ENCODE measurements at places on chromosomes 11 and 22.

GRCh38 chr11:95652002-95652472 is 137.5 kb downstream of the FAM76B start:
- DNase-seq, result no peak

DNA sequence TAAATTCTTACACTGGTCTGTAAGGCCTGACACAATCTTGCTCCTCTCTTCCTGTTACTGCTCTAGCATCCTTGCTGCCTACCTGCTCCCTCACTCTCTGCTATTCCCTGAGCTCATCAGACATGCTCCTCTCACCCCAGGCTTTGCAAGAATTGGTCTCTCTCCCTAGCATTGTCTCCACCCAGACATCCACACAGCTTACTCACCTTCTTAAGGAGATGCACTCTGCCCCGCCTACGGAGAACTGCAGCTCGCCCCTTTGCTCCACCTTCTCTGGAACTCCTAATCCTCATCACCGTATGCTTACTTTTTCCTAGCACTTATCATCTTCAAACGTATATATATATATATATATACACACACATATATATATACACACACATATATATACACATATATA is 23.3 kb upstream of the TMPRSS5 start:
- DNase-seq, result no peak

DNA sequence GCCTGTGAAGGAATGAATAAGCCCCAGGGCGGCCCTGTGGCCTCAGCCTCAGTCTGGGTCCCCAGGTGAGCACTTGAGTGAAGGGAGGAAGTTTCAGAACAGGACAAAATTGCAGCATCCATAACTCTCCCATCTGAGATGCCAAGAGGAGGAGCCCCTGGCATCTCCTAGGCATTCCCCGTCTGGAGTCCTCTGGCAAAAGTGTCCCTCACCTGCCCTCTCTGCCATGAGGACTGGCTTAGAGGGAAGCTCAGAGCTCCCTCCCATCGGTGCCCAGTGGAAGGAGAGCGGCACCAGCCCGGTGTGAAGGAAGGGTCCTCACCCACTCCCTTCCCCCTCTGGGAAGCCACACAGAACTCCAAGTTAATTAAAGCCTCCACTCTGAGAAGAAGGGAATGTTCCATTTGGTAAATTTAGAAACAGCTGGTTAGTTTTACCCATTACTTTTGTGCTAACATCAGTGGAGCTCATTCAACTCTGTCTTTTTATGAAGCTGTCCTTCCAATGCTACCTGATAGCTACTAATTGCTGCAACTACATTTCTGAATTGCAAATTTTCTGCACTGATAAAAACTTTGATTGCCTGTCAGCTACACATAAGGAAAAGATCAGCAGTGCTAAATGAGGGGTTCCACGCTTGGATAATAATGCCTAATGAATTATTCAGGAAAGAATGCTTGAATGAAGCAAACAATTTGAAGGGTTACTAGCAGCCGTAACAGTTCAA is 123.3 kb upstream of the RCN1 start:
- no peak for DNase-seq

GRCh38 chr22:36478966-36479365 is 2.5 kb downstream of the TXN2 start:
- DNase-seq, result no peak

DNA sequence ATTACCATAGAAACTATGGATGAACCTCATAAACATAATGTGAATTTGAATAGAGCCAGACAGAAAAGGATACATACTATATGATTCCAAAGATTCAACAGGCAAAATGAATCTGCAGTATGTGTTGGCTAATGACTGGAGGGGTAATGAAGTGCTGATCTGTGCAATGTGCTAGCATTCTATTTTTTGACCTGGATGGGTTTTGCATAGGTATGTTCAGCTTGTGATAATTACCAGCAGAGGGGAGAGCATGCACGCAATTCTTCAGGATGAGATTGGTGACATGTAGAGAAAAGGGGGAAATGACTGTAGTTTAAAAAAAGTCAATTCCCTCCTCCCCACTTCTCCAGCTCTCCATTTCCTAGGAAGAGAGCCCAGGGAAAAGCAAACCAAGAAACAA is 618 bp upstream of the CCDC81 start:
- DNase-seq, result no peak

DNA sequence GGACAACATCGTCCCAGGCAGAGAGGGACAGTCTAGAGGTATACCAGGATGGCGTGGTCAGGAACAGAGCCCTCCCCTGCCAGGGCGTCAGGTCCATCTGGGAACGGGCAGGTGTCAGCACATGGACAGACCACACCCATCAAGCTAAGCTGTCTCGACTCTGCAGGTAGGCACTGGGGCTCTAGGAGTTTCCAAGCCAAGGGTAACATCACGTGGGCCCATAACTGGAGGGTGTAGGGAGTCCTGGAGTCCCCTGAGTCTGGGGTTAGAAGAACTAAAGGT is 75.4 kb downstream of the PHF21B start:
- no peak for DNase-seq

DNA sequence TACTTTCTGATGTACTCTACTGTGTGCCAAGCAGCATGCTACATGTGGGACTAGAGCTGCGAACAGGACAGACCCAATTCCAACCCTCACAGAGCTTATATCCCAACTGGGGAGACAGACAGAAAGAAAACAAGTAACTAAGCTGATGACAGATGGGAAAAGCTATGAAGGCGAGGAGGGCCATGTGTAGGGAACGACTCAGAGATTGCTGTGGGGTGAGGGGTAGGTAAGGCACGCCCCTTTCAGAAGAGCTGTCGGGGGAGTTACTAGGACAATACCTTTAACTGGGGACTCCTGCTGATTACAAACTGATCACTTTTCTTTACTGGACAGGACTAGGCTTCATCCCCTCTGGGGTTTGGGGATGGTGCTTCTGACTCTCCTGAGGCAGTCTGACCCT is 48.9 kb downstream of the ST3GAL4 start:
- no peak for DNase-seq

DNA sequence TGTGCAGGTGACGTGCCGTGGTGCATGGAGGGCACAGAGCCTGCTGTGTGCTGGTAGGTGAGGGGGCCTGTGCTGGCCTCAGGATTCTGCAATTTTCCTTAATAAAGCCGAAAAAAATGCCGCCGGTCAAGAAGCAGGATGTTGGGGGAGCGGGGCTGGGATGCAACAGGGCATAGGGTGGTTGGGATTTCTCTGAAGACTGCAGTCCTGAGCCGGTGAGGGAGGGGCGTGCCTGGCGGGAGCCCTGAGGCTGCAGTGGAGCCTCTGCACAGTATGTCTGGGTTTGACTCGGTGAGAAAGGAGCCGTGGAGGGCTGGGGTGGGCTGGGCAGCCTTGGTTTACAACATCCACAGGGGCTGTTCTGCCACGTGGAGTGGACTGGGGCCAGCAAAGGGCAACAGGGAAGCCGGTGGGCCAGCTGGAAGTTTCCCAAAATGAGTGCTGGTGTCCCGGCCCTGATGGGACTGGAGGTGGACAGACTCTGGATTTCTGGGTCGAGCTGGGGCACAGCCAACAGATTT is 1.3 kb downstream of the CDHR5 start:
- DNase-seq, result no peak

GRCh38 chr11:10441652-10442503 is 13.2 kb upstream of the AMPD3 start:
- DNase-seq, result no peak

GRCh38 chr22:24521791-24522245 is 26.7 kb downstream of the UPB1 start:
- DNase-seq, result peak; percentile 86

GRCh38 chr11:94125407-94126115 is 3.1 kb upstream of the PANX1 start:
- no peak for DNase-seq

- DNase-seq, result no peak
These were observed 77.8 kb upstream of the GDPD4 start for GRCh38 chr11:77379253-77379652.

DNA sequence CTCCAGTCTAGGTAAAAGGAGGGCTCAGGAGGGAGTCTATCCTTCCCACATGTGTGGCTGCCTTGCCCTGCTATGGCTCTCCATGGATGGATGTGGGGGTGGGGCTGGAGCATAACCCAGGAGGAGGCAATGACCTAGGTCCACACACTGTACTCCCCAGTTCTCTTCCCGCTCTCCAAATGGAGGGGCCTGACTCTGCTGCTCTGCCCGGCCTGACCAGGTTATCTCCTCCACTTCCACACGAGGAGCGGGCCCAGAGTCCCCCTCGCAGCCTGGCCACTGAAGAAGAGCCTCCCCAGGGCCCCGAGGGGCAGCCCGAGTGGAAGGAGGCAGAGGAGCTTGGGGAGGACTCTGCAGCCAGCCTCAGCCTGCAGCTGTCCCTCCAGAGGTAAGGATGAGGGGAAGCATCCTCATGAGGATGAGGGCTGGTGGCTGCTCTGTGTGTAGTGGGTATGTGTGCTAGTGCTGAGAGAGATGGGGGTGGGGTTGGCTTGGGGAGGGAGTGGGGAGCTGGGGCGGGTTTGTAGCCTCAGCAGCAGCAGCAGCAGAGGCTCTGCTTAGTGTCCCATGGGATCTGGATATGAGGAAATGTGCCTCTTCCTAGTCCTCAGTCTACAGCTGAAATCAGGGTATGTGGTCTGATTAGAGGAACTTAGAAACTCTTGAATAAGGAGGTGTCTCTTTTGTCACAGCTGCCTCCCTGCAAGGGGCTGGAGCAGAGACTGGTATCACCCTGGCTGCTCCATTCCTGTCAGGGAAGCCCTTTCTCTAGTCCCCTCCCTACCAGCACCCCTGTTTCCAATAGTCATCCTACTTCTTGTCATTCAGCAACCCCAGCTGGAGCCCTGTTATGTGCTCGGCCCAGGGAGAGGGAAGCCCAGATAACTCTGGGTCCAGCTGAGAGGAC is 54.1 kb downstream of the CEP164 start:
- DNase-seq, result no peak

- DNase-seq, result no peak
These were observed 154.7 kb downstream of the SHANK2 start for GRCh38 chr11:71097506-71098240.

- peak; percentile 91 for DNase-seq
These were observed at the start of gene IGSF9B for GRCh38 chr11:133956650-133957633. IGSF9B (minus strand) TSS chr11:133956968; CDS start chr11:133956754, 214 bp downstream.

- DNase-seq, result no peak
These were observed 31.0 kb downstream of the MED17 start for GRCh38 chr11:93814966-93815633.

- no peak for DNase-seq
These were observed 2.5 kb downstream of the KCTD17 start for GRCh38 chr22:37054056-37054395.

DNA sequence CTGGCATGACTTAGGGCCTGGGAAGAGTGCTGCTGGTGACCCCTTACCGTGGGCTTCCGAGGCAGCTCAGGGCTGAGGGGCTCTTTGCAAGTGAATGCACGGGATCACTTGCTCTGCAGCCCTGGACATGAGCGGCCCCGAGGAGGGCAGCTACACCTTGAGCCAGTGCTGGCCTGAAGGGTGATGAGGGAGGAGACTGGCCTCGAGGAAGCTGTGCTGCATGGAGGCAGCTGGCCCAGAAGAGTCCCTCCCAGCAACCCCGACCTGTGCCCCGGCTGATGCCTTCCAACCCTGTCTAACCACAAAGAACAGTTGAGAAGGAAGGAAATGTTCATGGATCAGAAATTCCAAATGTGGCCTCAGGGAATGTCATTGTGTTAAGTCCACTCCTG is 45.2 kb downstream of the TBX1 start:
- no peak for DNase-seq

DNA sequence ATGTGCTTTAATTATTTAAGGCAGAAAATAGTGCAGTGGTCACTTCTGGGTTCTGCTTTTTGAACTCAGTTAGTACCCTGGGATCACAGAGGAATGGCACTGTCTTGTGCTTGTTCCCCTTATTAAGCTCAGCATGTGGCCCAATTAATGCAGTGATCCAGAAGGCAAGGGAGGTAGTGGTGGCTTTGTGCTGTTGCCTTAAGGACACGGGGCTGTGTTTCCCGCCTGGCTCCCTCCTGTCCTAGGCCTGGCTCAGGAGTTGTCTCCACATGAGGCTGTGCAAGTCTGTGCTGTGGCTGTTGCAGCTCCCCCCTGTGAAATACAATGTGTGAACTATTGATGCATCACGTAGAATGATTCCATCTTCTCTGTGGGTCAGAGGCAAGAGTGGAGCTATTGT is 49.2 kb upstream of the CABP7 start:
- no peak for DNase-seq

Data from NCI-H774 (cell line).